CD4-positive, CD25-positive, alpha-beta regulatory T cell (primary cell): ENCODE measurements at places on chromosomes 7 and 10. TPM values are rescaled to one million over a fixed set of nuclear protein-coding genes. Genes with fewer than 3 reads are reported as not detected.

DNA sequence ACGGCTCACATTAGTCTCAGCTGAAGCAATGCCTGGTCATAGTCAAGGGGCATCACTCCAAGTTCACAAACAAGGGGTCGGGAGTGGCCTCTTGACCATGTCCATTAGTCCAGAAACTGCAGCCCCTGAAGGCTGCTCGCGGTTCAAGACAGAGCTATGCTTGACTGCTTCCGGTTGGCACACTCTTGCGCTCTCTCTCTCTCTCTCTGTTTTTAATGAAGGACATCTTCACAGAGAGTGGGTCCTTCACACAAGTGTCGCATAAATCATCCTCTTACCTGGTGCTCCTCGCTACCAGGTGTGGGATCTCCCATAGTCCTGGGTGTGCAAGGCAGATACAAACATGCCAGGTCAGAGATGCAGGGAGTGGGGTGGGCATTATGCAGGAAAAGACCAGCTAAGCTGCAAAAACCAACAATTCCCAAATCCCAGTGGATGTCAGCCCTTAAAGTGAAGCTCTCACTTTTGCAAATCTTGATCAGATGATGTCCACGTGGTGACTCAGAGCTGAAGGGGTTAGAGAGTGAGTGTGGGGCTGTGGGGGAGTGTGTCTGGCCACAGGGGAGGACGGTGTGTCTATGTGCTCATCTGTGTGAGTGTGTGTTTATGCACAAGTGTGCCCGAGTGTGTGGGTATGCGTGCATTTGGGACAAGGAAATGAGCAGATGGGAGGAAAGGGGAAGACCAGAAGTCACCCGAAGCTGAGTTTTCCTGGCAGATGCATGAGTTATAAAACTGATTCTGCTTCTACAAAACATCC, 83.7 kb upstream of the PPP2R2D start:
- H3K36me3 ChIP-seq, result no peaks in the 10 kb centered on the region
- H3K27ac ChIP-seq, result no peak overlapping the region
- H3K27me3 ChIP-seq, result no peaks in the 10 kb centered on the region
- no peak overlapping the region for H3K4me3 ChIP-seq

AUTS2 gene
- 32.4 TPM for total RNA-seq

DNA sequence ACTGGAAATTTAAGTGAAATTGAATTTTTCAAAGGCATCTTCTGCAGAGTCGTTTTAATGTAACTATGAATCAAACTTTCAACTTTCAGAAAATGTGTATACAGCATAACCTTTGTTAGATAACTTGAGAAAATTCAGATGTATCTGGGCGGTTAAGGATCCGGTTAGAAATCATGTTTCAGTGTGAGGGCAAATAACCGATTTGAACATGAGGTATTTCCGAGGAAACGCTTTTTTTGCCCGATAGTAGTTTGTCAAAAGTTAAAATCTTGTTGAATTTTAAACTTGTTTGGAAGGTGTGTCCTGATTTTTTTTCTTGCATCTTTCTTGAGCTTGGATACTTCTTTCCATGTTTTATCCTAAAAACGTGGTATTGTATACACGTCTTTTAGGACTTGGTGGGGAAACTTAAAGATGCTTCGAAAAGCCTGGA, 1.3 kb upstream of the BMI1 start:
- no peaks in the 10 kb centered on the region for H3K36me3 ChIP-seq
- H3K4me3 ChIP-seq, result peak overlapping the region; percentile 91
- no peak for DNase-seq
- H3K4me1 ChIP-seq, result peaks cover 42% of the 10 kb centered on the region
- peak overlapping the region; percentile 34 for H3K27ac ChIP-seq

- H3K4me1 ChIP-seq, result peaks cover 15% of the 10 kb centered on the region
- H3K36me3 ChIP-seq, result no peaks in the 10 kb centered on the region
- no peak for DNase-seq
- H3K4me3 ChIP-seq, result no peak overlapping the region
- H3K27me3 ChIP-seq, result peaks cover 46% of the 10 kb centered on the region
- no peak overlapping the region for H3K27ac ChIP-seq
Observed at GRCh38 chr7:26397796-26398426, 106.2 kb downstream of the SNX10 start.

- H3K36me3 ChIP-seq, result no peaks in the 10 kb centered on the region
- H3K4me1 ChIP-seq, result no peaks in the 10 kb centered on the region
- H3K27ac ChIP-seq, result no peak overlapping the region
- no peak overlapping the region for H3K4me3 ChIP-seq
Observed at GRCh38 chr10:74040200-74041126, 42.5 kb downstream of the VCL start.

- DNase-seq, result no peak
- no peaks in the 10 kb centered on the region for H3K36me3 ChIP-seq
- H3K27me3 ChIP-seq, result no peaks in the 10 kb centered on the region
- no peak overlapping the region for H3K27ac ChIP-seq
- no peaks in the 10 kb centered on the region for H3K4me1 ChIP-seq
Observed at GRCh38 chr7:146943483-146943882, 826.9 kb downstream of the CNTNAP2 start.

SPDYE1 gene
- total RNA-seq, result not detected

- no peak overlapping the region for H3K27ac ChIP-seq
- no peak overlapping the region for H3K4me3 ChIP-seq
- H3K27me3 ChIP-seq, result peaks cover 2% of the 10 kb centered on the region
- H3K4me1 ChIP-seq, result no peaks in the 10 kb centered on the region
- H3K36me3 ChIP-seq, result no peaks in the 10 kb centered on the region
- DNase-seq, result peak; percentile 42
Observed at GRCh38 chr10:10677479-10677878, 340.2 kb upstream of the CELF2 start.

FOXI2 gene
- total RNA-seq, result not detected

DNA sequence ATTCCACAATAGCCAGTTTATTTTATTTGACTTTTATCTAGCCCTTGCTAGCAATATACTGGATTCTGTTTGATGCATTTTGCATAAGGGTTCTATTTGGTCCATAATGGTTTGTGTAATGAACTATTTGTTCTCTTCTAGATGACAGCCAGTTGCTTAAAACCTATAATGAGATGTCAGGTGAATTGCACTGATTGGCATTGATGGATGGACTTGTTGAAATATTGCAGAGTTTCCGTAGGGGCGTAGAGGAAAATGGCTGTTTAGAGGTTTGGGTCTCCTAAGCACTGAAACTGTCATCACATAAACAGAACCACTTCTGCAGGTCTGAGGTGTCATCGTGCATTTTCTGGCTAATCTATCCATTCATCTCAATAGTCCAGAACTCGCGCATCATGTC, 124.9 kb upstream of the HDAC9 start:
- DNase-seq, result no peak
- no peak overlapping the region for H3K27ac ChIP-seq
- no peaks in the 10 kb centered on the region for H3K27me3 ChIP-seq

DNA sequence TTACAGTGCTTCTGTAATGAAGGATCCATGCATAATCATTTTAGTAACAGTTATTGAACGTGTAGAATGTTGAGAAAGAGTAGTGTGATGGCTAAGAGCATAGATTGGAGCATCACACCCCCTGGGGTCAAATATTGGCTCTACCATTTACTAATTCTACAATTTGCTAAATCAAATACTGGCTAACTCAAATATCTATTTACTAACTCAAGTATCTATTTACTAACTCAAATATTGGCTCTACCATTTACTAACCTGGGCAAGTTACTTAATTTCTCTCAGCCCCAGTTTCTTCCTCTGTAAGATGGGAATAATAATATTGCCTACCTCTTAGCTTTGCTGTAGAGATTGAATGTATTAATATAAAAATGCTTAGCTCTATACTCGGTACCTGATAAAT, 64.0 kb downstream of the CDK14 start:
- H3K27ac ChIP-seq, result no peak overlapping the region

DNA sequence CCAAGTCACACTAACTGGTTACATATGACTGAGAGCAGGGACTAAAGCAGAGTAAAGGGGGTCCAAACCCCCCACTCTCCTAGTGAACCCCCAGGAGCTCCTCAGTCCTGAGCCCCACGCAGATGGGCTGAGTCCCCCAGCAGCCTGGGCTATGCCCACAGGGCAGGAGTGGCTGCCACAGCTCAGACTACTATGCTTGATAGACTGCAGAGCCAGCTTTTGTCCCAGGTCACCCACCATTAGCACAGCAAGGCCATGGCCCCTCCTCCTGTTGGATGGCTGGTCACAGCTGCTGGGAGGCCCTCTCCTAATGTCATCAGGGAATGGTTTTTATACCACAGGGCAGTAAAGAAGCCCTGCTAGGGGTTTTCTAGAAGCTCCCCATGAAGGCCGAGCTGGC, 46.3 kb upstream of the FGFR2 start:
- no peaks in the 10 kb centered on the region for H3K4me1 ChIP-seq
- H3K27me3 ChIP-seq, result no peaks in the 10 kb centered on the region
- no peak overlapping the region for H3K27ac ChIP-seq
- no peaks in the 10 kb centered on the region for H3K36me3 ChIP-seq

GRCh38 chr7:31007634-31008033, 43.9 kb downstream of the GHRHR start:
- no peaks in the 10 kb centered on the region for H3K4me1 ChIP-seq
- DNase-seq, result no peak
- H3K4me3 ChIP-seq, result no peak overlapping the region
- H3K36me3 ChIP-seq, result no peaks in the 10 kb centered on the region

DNA sequence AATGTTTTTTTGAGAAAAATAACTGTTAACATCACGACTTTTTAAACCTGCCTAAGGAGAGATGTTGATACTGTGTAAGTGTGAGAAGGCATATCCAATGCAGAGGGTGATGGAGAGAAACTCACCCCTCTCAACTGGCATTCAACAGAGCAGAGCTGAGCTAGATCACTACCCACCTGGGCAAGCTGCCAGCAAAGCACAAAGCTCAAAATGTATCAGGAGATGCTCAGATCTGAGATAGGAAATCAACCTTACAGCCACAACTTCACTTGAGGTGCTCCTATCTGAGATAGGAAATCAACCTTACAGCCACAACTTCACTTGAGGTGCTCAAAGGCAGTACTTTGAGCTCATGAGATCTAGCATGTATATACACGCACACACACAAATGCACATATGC, 151.5 kb upstream of the PDE1C start:
- H3K27ac ChIP-seq, result no peak overlapping the region
- H3K27me3 ChIP-seq, result no peaks in the 10 kb centered on the region
- no peak for DNase-seq

GRCh38 chr7:137980308-137980707, 21.6 kb downstream of the CREB3L2 start:
- H3K36me3 ChIP-seq, result no peaks in the 10 kb centered on the region
- no peak for DNase-seq
- H3K27ac ChIP-seq, result no peak overlapping the region
- no peaks in the 10 kb centered on the region for H3K4me1 ChIP-seq
- no peaks in the 10 kb centered on the region for H3K27me3 ChIP-seq

GRCh38 chr7:83947260-83947659, 247.3 kb downstream of the SEMA3A start:
- no peaks in the 10 kb centered on the region for H3K36me3 ChIP-seq
- no peaks in the 10 kb centered on the region for H3K27me3 ChIP-seq

- H3K4me3 ChIP-seq, result no peak overlapping the region
- no peaks in the 10 kb centered on the region for H3K27me3 ChIP-seq
- peaks cover 4% of the 10 kb centered on the region for H3K4me1 ChIP-seq
- no peaks in the 10 kb centered on the region for H3K36me3 ChIP-seq
- no peak for DNase-seq
Observed at GRCh38 chr10:50533296-50533695, 90.5 kb downstream of the SGMS1 start.

DNA sequence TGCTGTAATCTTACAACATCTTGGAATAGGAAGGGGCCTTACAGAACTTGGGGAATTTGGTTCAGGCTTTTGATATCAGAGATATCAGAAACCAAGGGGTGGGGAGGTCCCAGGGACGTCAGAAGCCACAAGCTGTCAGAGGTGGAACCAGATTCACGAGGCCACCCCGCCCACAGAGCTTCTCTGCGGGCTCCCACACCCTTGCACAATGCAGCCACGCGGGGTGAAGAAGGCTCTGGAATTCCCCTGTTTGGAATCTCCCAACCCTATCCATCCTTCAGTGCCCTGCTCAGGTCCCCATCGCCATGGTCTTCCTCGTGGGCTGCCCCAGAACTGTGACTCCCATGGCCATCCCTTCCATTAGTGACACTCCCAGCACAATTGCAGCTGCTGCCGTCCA, 247.1 kb upstream of the SHH start:
- no peak overlapping the region for H3K4me3 ChIP-seq
- no peaks in the 10 kb centered on the region for H3K4me1 ChIP-seq
- no peaks in the 10 kb centered on the region for H3K27me3 ChIP-seq
- DNase-seq, result no peak
- no peaks in the 10 kb centered on the region for H3K36me3 ChIP-seq

DNA sequence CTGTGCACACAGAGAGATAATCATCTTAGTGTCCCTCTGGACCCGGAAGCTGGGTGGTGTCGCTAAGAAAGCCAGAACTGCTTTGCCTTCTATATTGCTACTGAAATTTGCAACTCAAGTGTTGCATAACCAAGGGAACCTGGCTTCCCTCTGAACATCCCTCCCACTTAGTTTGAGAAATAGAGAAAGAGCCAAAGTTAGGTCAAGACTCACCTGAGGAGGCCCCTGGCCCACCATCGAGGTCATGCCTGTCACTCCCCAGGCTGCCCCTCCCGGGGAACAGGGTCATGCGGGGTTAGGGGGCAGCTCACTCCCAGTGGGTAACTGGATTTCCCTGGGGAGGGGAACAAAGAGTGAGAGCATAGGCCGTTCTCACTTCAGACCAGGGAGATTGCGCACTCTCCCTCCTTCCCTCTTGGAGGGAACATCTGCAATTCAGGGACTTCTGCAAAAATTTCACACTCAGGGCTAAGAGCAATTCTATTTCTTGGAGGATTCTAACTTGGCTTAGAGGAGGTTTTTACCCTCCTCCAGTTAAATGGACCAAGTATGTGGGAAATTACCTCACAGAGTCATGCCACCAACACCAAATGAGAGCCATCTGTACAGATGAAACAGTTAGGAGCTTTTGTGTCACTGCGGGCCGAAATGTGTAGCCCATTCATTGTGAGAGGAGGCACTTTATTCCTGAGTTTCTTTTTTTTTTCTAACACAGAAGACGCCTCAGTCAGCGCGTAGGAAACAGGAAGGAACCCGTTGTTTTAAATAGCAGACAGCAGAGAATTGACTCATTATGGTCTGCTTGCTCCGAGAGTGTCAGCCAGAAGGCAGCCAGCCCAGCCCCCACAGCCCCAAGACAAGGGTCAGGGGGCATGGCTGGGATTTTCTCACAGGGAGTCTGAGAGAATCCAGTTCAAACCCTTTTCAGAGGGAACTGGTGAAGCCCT, 221.3 kb downstream of the ARHGAP12 start:
- H3K27me3 ChIP-seq, result no peaks in the 10 kb centered on the region
- no peak overlapping the region for H3K27ac ChIP-seq
- DNase-seq, result no peak
- H3K4me3 ChIP-seq, result peak overlapping the region; percentile 40
- no peaks in the 10 kb centered on the region for H3K36me3 ChIP-seq

- H3K4me3 ChIP-seq, result no peak overlapping the region
- no peak for DNase-seq
- H3K36me3 ChIP-seq, result no peaks in the 10 kb centered on the region
- H3K27me3 ChIP-seq, result no peaks in the 10 kb centered on the region
- H3K4me1 ChIP-seq, result no peaks in the 10 kb centered on the region
Observed at GRCh38 chr10:116082206-116082605, 190.8 kb downstream of the GFRA1 start.

GRCh38 chr7:118449797-118450567, 225.5 kb downstream of the ANKRD7 start:
- no peak for DNase-seq
- H3K4me3 ChIP-seq, result no peak overlapping the region
- H3K27me3 ChIP-seq, result no peaks in the 10 kb centered on the region
- H3K36me3 ChIP-seq, result no peaks in the 10 kb centered on the region

GRCh38 chr10:62885684-62886461, 69.7 kb upstream of the EGR2 start:
- H3K27ac ChIP-seq, result no peak overlapping the region
- no peaks in the 10 kb centered on the region for H3K4me1 ChIP-seq
- H3K36me3 ChIP-seq, result no peaks in the 10 kb centered on the region

GRCh38 chr10:109237682-109238081, 685.6 kb downstream of the XPNPEP1 start:
- no peaks in the 10 kb centered on the region for H3K4me1 ChIP-seq
- H3K36me3 ChIP-seq, result no peaks in the 10 kb centered on the region
- no peak for DNase-seq
- no peak overlapping the region for H3K27ac ChIP-seq

DGKI gene
- not detected for total RNA-seq
